ENCODE measurements at places on chromosomes 4 and X.

DNA sequence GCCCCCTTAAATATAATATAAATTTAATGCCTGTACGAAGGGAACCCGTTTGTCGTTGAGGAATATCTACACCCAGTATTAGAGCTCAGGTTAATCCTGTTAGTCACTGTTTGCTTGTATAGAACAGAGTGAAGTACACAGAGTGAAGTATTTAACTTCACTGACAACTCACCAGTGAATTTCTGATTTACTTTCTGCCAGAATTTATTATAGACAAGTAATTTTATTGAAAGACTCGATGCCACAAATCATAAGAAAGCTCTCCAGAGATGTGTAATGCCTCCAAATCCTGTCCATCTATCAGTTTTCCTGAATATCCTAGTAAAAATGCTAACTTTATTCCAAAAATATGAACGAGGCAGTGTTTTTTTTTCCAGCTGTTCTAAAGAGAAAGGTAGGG lies 1.6 kb downstream of the GAB1 start:
- no peak for DNase-seq

DNA sequence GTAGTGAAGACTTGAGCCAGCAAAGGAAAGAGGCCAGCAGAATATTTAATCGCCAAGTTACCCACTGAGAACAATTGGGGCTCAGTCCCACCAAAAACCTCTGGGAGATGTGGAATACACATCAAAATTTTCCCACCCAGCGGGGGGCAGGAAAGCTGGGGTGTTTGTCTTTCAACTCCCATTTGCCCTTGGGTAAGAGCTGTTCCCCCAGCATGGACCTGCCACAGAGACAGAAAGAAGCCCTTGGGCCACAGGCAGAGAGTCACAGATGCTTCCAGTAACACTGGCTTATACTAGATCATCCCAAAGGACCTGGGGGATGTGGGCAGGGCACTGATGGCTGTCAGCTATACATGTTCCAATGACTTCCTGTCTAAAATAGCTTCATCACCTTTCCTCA lies 18.9 kb upstream of the FBXW7 start:
- no peak for DNase-seq

GRCh38 chr4:88043586-88044340 lies 36.3 kb downstream of the PKD2 start:
- DNase-seq: no peak

- no peak for DNase-seq
Measured at GRCh38 chrX:18426004-18426320, 554 bp downstream of the CDKL5 start.

- DNase-seq: no peak
Measured at GRCh38 chr4:26017531-26017930, 103.5 kb downstream of the SMIM20 start.

DNA sequence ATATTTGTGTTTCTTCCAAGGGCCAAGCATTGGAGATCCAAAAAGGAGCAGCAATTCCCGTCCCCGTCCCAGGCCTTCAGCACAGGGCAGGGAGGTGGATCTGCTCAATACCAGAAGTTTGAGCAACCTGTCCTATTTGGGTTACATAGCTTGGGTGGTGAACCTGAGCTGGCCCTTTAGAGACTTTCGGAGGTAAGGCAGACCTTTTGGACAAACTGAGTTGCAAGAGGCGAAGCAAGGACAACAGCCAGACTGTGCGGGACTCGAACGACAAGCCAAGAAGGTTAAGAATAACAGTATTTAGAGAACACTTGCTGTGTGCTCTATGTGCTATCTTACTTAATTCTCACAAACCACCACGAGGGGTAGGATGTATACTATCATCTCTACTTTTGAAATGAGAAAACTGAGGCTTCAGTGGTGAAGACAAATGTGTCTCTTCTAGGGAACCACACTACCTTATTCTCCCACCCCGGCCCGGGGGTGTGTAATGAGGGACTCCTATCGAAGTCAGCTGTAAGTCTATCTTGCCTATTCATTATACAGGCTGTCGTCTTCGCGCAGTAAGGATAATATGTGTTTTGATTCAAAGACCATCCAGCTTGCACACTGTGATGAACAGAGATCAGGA lies 1.3 kb downstream of the NOP14 start:
- DNase-seq: no peak

DNA sequence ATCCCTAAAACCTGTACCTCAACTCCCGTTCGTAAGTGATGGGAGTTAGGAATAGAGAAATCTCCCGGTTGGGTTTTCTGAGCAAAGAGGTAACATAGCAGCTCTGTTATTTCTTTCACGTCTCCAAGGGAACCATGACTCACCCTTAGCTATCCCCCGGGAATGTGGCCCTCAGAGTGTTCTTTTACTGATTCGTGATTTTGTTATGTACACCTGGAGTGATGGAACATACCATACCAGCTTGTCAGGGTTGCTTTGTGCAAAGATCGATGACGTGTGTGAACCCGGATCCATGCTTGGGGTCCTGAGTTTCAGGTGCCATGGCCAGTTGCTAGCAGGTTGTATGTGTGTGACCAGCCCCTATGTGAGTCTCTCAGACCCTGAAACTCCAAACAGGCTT lies 52.6 kb downstream of the HPRT1 start:
- no peak for DNase-seq

GRCh38 chr4:2059726-2060602 lies 837 bp downstream of the NAT8L start:
- no peak for DNase-seq

- peak; percentile 93 for DNase-seq
Measured at GRCh38 chrX:56783450-56783831, 54.4 kb downstream of the NBDY start.

DNA sequence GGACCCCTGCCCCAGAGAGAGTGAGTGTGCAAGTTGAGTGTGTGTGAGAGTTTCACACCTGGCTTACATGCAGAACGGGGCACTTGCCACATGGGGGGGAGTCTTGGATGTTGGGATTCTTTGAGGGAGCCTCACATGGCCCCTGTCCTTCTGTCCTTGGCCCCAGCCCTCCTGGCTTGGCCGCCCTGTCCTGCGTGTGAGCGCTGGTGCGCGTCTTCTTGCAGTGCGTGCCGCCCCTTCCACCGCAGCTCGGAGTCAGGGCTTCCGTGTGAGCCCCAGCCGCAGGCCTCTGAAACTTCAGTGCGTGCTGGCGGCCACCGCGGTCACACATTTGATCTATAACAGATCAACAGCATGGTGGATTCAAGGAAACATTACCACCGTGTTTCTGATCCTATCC lies 30.1 kb upstream of the HGFAC start:
- DNase-seq: peak; percentile 12

Data from dorsolateral prefrontal cortex (tissue), 122 donors.